Brain (organoid and tissue), 16 donors: ENCODE measurements at places on chromosomes 6 and 20.

GRCh38 chr20:6711951-6712649 lies 55.4 kb upstream of the BMP2 start:
- no peak for DNase-seq

GRCh38 chr20:18056174-18057100 lies 1.3 kb downstream of the OVOL2 start:
- no peak for DNase-seq

DNA sequence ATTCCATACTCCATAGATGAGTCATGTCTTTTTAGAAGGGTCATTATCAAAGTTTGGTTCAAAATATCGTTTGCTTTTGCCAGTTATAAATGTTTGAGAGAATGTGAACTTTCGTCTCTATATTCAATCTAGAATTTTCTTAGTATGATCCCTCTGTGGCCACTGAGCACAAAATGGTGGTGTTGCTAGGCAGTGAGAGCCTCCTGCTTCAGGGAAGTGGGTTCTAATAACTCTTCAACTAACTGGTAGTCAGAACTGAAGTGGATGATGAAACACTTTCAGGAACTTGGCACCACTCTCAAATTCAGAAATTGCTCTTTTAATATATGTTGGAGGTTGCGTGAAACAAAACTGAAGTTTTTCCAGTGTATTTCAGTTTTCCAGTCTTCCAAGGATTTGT lies 125.0 kb upstream of the DOK5 start:
- DNase-seq = no peak

GRCh38 chr6:122853259-122853995 lies 64.4 kb downstream of the SMPDL3A start:
- no peak for DNase-seq

GRCh38 chr6:158377860-158378259 lies 65.6 kb downstream of the TULP4 start:
- no peak for DNase-seq

- DNase-seq = no peak
Observed at GRCh38 chr20:48241482-48241881, 456.2 kb upstream of the SULF2 start.

GRCh38 chr6:134557509-134557908 lies 239.6 kb upstream of the SGK1 start:
- DNase-seq = no peak

GRCh38 chr6:32920715-32921114 lies 20.1 kb downstream of the HLA-DMB start:
- DNase-seq = no peak
